Camera-type eye (tissue), 1 donor: ENCODE measurements at places on chromosomes 11 and 22. TPM values are rescaled to one million over a fixed set of nuclear protein-coding genes. Genes with fewer than 3 reads are reported as not detected.

ARCN1 gene
- total RNA-seq, result 123 TPM

NPAS4 gene
- total RNA-seq, result 0.82 TPM

CXCR5 gene
- total RNA-seq, result not detected

CCS gene
- total RNA-seq, result 36.2 TPM

PRG2 gene
- total RNA-seq, result not detected

POU2AF3 gene
- total RNA-seq, result 0.99 TPM

MEI1 gene
- 0.82 TPM for total RNA-seq

MUC2 gene
- total RNA-seq, result not detected

OR10A2 gene
- total RNA-seq, result 0.22 TPM

PTDSS2 gene
- 36.4 TPM for total RNA-seq

SLC36A4 gene
- total RNA-seq, result 35.3 TPM

OR8D1 gene
- total RNA-seq, result not detected

SCN2B gene
- 7.4 TPM for total RNA-seq

RIMBP3C gene
- total RNA-seq, result 1.2 TPM

RTN4RL2 gene
- 0.93 TPM for total RNA-seq

DTX4 gene
- total RNA-seq, result 56.4 TPM

KREMEN1 gene
- 38.2 TPM for total RNA-seq

SNU13 gene
- 75.9 TPM for total RNA-seq

SLC22A9 gene
- not detected for total RNA-seq

EXPH5 gene
- 10.3 TPM for total RNA-seq

PKNOX2 gene
- 9.7 TPM for total RNA-seq

DENND6B gene
- 16.9 TPM for total RNA-seq

BTG4 gene
- total RNA-seq, result not detected

KCNQ1OT1 gene
- 10.4 TPM for total RNA-seq

NUDT8 gene
- 3.7 TPM for total RNA-seq

TMPRSS6 gene
- total RNA-seq, result not detected

TBX1 gene
- total RNA-seq, result 2.2 TPM

SYT13 gene
- 19.8 TPM for total RNA-seq
